ENCODE measurements at places on chromosomes 2 and 18. TPM values are rescaled to one million over a fixed set of nuclear protein-coding genes. Genes with fewer than 3 reads are reported as not detected.

Gene PTH2R
- total RNA-seq: under 0.01 TPM

Gene HOXD9
- total RNA-seq: not detected

Gene SKA1
- 28.5 TPM for total RNA-seq

Gene CDCA7
- 29.3 TPM for total RNA-seq

Gene CYP27A1
- 15.9 TPM for total RNA-seq

All from bronchus fibroblast of lung (primary cell).